ENCODE measurements at places on chromosomes 1 and 21.

DNA sequence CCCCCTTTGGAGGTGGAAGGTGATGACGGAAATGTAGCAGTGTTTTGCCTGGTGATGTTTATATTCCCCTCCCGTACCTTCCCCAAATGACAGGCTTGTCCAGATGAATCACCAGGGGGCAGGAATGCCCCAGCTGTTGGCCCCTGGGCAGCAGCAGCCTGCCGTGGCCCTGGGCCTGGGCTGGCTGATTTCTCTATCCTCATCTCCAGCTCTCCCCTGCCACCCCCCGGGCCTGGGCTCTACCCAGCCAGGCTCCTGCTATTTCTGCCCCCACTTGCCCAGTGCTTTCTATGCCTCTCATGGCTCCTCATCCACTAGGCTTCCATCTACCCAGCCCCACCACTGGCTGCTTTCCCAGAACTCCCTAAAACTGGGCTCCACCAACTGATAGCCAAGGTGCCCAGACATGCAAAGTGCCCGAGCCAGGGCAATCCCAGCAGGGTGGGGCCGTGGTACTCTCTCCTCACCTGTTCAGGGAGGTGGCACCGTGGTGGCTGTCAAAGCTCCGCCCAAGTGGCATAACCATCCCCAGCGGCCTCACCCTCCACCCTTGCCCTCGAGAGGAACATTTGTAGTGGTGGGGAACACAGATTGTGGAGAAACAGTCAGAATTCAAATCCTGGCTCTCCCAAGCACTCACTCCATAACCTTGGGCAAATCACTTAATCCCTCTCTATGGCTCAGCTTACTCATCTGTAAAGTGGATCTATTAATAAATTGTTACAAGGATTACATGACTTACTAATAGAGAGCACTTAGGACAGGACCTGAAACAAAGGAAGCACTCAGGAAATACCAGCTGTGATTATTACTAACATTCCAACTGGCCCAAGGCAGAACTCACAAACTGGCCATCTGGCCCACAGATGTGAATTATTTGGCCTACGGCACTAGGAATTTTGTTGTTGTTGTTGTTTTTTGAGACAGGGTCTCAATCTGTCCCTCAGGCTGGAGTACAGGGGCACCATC is 12.8 kb upstream of the ECE1 start:
- no peak for DNase-seq

DNA sequence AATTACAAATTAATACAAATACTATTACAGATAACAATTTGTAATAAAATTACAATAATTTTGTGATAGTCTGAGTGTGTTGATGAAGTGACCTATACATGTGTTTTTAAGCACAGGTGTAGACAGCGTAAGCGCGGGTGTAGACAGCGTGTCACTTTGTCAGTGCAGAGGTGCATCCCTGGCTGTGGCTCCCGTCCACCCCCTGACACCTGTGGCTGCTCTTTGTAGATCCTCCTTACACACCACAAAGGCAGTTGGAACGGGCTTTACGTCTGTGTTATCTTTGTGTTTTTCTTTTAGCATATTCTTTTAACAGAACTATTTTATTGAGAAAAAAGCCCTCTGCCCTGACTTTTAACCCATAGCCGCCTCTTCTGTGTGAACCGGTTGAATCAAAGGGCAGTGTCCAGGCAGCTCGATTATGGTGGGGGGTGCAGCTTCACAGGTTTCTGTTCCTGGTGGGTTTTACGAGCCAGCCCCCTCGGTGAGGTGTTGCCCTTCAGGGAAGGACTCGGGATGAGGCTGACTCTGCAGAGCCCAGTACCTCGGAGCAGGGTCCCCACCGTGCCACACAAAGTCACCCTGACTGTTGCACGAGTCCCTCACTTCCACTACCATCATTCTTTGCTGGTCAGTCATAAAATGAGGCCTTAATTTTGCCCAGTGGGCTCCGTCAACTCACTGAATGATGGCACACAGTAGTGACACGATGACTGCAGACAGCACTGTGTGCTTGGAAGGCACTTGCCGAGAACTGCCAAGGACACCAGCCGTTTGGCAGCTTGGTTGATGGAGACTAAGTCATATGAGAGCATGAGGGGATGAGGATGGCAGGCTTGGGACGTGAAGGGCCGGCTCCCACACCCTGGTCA is 86.4 kb upstream of the COL6A1 start:
- DNase-seq = no peak

DNA sequence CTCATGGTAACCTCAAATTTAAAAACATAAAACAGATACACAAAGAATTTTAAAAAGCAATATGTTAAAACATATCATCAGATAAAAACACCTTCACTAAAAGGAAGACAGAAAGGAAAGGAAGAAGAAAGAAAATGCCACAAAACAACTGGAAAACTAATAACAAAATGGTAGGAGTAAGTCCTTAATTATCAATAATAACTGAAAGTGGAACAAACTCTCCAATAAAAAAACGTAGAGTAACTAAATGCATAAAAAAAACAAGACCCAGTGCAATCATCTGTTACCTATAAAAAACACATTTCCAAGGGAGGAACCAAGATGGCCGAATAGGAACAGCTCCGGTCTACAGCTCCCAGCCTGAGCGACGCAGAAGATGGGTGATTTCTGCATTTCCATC is 47.1 kb upstream of the ACADM start:
- DNase-seq = no peak

- no peak for DNase-seq
Observed at GRCh38 chr1:174393885-174394284, 53.9 kb upstream of the GPR52 start.

DNA sequence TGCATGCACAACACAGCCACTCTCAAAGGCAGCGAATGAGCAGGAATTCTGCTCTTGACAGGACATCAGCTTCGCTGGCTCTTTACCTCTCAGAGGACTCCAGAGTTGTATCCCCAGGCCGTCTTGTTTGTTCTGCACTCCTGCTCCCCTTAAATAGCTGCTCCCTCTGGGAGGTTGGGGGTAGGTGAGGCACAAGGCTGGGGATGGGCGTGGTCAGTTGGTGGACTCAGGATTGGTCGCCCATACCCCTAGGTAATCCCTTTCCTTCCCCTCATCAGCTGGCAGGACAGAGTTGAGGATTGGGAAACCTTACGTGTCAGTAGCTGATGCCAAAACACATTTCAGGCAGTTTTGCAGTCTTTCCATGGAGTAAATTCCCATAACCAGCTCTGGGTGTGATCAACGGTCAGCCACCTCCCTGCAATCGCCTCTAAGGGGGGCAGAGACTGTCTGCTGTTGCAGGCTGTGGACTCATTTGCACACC is at the start of gene PLA2G2A:
Gene PLA2G2A, minus strand, starts transcription at position 125 of the 484 bp plus-strand sequence. CDS start 845 bp downstream, outside the sequence.
- DNase-seq = no peak

DNA sequence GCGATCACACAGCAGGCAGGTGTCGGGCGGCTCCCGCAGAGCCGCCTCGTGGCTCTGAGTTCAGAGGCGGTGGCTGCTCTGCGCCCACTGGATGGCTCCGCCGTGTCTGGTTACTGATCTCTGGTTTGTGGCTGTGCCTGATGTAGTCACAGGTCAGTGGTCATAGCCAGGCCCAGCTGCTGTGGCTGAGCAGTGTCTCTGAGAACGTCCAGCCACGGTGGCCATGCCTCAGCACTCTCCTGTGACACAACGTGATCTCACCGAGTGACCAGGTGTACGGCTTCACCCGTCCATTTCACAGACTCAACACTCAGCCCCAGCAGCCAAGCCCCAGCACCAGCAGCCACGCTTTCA is 61.2 kb downstream of the KCNN3 start:
- DNase-seq = no peak

DNA sequence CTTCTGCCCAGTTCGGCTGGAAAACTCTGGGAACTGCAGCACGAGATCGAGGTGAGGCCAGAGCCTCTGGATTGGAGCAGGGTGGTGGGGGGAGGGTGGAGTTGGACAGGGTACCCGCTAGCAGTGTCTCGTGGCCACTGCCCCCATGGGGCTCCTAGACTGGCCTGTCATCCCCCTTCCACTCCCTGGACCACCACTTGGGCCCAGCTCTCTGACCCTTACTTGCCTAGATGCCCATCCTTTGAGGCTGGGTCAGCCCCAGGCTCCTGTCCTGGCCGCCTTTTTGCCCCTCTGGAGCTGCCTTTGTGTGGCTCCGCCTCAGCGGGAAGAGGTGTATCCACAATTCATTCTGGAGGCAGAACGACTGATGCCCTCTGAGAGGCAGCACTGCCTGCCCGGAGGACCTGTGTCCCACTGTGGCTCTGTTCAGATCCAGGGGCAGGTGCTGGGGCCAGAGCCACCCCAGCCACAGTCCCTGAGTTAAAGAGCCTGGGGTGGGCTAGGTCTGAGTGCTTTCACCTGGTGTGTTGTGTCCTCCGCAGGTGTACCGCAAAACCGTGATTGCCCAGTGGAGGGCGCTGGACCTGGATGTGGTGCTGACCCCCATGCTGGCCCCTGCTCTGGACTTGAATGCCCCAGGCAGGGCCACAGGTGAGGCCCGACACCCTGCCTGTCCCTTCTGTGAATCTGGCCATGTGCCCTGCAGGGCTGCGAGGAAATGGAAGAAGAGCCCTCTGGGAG is 17.7 kb downstream of the FAAH start:
- no peak for DNase-seq

DNA sequence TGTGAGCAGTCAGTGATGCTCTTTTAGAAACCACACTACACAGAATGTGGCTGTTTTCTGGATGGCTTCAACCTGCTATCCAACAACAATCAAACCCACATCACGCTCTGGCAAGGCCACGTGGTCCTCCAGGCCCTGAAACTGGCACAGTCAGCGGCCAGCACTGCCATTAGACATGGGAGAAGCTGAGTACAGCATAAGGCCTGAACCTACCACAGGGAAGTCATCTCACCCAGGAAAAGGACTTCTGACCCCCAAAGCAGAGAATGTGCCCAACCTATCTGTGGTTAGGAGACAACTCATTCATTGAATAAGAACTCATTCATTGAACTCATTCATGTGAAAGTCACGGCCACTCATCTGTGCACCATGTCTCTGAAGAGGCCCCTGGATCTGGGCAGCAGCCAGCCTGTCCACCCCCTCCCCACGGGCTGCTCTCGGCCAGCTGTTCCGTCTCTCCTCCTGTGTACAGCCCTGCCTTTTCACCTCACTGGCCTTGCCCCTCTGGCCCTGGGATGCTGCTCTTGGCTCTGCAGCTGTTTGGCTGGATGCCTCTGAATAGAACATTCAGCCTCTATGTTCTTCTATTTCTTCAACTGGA is 41.1 kb downstream of the C1orf198 start:
- DNase-seq = no peak

DNA sequence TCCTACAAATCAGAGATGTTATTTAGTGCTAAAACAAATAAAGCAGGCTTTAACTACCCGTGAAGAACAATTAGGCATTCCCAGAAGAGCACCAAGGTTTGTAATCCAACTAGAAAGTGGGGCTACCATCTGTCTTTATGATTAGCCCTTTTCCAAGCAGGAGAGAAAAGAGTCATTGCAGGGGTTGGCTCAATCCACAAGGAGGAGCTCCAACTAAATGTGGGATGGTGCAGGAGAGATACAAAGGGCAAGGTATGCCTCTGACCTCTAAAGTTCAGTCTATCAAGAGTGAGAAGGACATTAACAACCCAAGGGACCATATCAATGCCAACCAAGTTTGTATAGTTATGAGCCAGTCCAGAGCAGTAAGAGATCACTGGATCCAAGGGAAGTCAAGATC is 382.7 kb upstream of the DUSP10 start:
- no peak for DNase-seq

DNA sequence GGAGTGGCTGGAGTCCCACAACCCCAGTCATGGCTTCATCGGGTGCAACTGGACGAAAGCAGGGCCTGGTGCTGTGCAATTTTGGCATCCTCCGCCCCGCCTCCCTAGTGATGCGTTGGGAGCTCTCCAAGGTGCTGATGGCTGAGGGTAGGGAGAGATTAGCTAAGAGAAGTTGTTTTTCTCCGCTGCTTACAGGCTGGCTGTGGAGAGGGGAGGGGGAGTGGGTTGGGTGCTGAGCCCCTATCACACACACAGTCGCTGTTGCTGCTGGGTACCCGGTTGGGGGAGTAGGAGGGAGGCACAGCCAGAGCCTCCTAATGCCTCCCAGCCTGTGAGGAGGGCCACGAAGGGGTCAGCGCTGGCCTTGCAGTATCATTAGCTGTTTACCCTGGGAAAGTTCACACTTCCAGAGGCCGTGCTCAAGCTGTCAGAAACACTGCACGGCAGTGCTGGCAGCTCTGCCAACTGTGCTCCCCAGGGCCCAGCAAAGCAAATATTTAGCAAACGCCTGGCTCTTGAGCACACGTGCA is 110.0 kb downstream of the GRIK3 start:
- no peak for DNase-seq

- DNase-seq = no peak
Observed at GRCh38 chr1:235863699-235864093, 3.0 kb downstream of the LYST start.

DNA sequence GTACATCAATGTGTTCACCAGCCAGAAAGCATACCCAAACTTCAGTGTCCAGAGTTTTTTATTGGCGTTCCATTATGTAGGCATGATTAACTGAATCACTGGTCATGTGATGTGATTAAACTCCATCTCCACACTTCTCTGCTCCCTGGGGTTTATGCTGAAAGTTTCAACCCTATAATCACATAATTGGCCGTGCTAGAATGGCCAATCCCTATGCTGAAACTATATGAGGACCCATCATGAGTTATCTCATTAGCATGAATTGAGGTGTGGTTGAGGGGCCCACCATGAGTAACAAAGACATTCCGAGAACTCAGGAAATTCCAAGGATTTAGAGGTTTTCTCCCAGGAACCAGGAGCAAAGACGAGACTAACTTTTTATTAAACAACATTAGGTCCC is 31.8 kb upstream of the FBXO28 start:
- no peak for DNase-seq

DNA sequence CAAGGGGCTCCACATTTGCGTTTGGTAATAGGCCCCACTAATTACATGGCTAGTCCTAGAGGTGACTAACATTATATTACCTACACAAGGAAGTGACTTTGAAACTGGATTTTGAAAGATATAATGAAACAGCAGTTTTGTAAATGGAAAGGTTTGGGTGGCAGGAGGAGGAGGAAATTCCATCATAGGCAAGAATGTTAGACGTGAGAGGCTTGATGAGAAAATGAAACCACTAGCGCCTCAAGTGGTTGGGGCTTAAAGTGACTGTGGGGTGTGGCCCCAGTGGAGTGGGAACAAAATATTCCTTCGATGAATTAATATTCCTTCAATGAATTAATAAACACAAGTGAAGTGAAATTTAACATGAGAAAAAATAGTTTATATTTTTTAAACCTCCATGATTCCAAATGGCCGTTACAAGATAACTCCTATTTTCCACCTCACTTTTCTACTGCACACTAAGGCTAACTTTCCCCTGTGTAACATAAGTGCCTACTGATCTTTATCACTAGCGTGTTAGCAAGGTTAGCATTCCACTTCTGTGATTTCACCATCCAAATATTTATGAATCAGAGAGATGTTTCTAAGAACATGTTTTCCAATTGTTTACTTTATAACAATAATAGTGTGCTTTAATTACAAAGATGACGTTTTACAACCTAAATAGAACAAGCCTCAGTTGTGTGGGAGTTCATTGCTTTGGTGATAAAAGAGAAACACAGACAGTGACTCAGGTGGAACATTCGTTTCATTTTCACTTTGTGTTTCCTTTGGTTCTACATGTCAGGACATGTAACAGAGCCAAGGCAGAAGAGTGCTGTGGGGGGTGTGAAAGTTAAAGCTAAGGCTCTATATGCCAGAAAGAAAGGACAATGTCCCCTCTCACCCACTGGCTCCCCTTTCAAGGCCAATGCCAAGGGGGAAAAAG is 12.5 kb upstream of the ATF3 start:
- DNase-seq = no peak

Measured in stimulated activated CD8-positive, alpha-beta memory T cell treated with anti-CD3 and anti-CD28 coated beads, Interleukin-7, amount 100 ng/mL, for 24 hours (primary cell).